Stimulated activated CD8-positive, alpha-beta memory T cell treated with anti-CD3 and anti-CD28 coated beads, Interleukin-4, amount 100 ng/mL, for 48 hours (primary cell): ENCODE measurements at places on chromosomes 4 and X.

- no peak for DNase-seq
Measured at GRCh38 chr4:38129460-38130227, 169.4 kb downstream of the PTTG2 start.

GRCh38 chr4:71243091-71243833 lies 95.6 kb upstream of the SLC4A4 start:
- DNase-seq, result no peak

DNA sequence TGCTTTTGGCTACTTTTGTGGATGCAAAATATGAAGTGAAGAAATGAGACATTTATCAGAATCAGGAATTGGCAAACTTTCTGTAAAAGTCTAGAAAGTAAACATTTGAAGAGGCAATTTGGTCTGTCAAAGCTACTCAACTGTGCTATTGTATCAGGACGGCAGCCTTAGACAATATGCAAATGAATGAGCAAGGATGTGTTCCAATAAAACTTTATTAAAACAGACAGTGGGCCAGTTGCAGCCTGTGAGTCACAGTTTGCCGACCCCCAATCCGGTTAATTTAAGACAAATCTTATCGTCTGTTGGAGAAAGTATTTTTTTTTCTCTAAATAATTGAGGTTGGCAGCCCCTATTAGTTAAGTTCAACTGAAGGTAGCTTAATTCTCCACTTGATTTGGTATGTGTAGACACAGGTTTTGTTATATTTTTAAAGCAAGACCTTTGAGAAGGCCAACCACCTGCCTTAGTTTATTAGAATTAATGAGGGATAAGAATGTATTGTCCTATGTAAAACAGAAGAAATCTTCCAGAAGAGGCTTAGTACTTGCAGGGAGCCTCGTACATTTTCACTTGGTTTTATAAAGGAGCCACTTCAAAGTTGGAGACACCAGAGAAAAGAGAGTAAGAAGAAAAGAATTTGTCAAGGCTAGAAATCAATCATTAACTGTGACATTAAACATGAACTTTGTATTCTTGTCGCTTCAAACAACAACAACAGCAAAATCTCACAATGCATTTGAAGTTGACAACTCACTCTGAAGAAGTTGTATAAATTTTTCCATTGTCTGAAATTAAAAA lies 81.6 kb upstream of the FAT1 start:
- DNase-seq, result no peak

- no peak for DNase-seq
Measured at GRCh38 chrX:49701933-49702332, 6.1 kb upstream of the PAGE1 start.

DNA sequence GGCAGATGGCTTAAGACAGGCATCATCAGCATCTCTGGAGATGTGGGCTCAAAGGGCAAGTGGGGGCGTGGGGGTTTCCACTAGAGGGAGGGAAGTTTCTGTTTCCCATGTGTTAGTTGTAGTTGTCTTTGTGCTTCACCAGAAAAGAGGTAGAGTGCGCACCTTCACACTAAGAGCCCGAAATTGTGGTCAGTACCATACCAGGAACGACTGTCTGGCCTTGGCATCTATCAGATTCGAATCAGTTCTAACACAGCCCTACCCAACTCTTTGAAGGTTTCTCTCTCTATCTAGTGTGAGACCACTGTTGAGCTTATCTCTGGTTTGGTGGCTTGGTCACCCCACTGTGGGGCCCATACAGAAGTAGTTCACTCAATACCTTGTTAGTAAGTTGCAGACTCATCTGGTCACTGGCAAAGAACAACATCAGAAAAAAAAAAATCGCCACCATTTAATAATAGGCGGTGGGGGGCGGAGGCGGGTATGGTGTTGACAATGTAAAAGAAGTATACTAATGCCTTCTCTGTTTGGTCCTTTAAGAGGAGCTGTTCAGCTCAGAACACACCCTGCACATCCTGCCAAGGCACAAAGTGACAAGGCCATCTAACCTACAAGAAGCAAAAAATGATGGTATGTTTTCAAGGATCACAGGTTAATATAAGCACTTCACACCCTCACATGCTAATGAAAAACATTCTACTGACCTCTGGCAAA lies 71.1 kb downstream of the NYX start:
- DNase-seq, result peak; percentile 53

DNA sequence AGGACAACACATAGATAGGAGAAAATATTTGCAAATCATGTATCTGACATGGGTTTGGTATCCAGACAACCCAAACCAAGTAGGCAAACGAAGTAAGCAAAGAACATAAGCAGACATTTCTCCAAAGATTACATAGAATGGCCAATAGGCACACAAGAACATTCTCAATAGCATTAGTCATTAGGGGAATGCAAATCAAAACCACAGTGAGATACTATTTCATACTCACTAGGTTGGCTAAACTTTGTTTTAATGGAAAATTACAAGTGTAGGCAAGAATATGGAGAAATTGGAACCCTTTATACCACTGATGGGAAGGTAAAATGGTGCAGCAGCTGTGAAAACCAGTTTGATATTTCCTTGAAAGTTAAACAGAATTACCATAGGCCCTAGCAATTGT lies 74.7 kb downstream of the CHRNA9 start:
- DNase-seq, result no peak

- DNase-seq, result no peak
Measured at GRCh38 chrX:118541482-118541881, 45.9 kb downstream of the DOCK11 start.

GRCh38 chr4:124696182-124696581 lies 16.4 kb downstream of the ANKRD50 start:
- DNase-seq, result no peak

DNA sequence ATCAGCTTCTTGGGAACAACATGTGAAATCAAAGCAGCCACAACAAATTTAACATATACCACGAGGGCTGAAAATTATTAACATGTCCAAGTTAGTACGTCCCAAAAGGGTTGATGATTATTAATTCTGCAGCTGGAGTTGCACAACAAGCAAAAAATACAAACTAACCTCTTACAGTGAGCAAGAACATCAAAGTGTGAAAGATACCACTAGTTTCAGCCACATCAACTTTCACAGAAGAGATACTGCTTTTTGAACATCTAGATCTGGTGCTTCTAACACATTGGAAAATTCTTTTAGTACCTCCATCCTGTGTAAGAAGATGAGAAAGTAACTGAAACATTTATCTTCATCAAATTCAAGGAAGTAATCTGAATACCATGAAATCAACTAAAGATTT lies 334.1 kb downstream of the PCDH7 start:
- no peak for DNase-seq
